Upper lobe of right lung (tissue), 1 donor: ENCODE measurements at places on chromosomes 3 and 15. TPM values are rescaled to one million over a fixed set of nuclear protein-coding genes. Genes with fewer than 3 reads are reported as not detected.

GASK1A gene
- total RNA-seq: 3.9 TPM

GOLGA6L24 gene
- not detected for total RNA-seq

MUSTN1 gene
- total RNA-seq: 5.4 TPM

GAP43 gene
- total RNA-seq: not detected

SUCLG2 gene
- 53.8 TPM for total RNA-seq

ACP3 gene
- total RNA-seq: 11.5 TPM

TNIK gene
- 35.3 TPM for total RNA-seq
